ENCODE measurements at places on chromosomes 7 and 10.

DNA sequence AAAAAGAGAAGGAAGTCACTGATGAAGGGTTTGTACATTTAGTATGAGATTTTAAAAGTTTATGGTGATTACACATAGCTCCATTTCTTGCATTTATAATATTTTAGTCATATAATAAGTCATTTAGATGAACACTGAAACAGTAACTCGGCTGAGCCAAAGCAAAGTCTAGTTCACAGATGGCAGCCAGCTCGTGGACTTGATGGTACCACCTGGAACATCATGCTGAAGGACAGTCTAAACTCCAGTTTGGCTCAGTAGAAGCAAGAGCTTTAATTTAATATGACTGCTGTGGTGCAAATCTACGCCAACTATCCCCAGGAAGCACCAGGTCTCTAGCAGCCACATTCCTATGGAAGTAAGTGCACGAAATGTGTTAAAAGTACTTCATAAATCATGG, 16.4 kb downstream of the SRI start:
- DNase-seq = no peak

GRCh38 chr7:52269669-52270068, 765.8 kb upstream of the POM121L12 start:
- DNase-seq = no peak

GRCh38 chr7:4103352-4104091, 578.6 kb upstream of the FOXK1 start:
- DNase-seq = no peak

GRCh38 chr7:89887489-89887888, 266.8 kb upstream of the STEAP1 start:
- no peak for DNase-seq

GRCh38 chr10:94583124-94583523, 37.5 kb downstream of the HELLS start:
- DNase-seq = no peak

DNA sequence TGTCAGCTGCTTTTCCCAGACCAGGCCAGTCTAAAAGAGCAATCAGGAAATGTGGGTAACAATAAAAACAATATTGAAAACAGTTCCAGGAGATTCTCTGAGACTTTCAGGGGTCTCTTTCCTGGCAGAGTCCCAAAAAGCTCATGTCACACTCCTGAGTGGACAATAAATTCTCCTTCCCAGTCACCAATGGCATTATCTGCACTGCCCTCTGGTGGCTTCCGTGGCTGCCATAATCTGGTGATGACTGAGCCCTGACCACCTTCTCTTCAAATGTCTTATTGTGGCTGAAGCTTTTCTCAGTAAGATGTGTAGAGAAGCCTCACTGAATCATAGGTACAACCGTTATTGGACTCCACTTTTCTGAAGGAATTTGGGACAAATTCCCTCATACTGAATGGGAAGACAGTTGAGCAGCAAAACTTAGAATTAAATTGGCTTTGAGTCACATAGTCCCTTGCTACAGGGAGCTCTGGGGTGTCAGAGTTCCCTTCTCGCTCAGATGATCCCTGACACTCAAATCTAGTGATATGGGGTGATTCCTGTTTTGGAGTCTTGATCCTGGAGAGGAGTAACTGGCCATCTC, 24.4 kb upstream of the ASAH2 start:
- peak; percentile 7 for DNase-seq

DNA sequence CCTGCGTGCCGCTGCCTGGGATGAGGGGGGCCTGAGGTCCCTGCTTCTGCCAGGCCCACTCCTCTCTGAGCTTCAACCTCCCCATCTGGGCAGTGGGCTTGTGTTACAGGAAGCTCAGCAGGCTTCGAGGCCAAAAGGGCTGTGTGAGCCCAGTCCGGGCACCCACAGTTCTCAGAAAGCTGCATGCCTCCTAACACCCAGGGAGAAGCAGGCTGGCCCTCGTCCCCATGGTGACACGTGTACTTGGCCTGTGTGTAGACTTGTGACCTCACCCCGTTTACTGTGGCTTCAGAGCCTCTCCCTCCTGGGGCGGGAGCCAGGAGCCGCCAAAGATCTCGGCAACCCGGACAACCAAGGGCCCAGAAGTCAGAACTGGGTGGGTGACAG, 2.2 kb upstream of the GRIFIN start:
- DNase-seq = no peak

DNA sequence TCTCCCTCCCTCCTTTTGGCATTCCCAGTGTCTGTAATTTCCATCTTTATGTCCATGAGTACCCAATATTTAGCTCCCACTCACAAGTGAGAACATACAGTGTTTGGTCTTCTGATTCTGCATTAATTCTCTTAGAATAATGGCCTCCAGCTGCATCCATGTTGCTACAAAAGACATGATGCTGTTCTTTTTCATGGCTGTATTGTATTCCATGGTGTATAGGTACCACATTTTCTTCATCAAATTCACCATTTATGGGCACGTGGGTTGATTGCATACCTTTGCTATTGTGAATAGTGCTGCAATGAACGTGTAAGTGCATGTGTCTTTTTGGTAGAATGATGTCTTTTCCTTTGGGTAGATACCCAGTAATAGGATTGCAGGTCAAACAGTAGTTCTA, 576.8 kb downstream of the GALNT17 start:
- no peak for DNase-seq

DNA sequence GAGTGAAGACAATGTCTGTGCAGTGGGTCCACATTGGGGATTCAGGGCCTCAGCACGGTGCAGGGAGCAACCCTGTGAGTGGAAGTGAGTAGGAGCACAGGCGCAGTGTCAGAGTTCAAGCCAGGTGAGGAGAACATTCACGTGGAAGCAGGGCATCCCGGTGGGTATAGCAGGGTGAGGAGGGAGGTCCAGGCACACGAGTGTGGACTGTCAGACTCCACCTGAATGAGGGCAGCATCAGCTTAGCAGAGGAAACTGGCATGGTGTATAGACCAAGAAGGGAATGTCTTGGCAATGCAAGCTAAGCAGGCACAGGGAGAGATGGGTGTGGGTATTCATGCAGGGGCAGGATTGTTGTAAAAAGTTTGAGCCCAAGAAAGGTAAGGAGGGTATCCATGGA, 15.3 kb upstream of the LRRC72 start:
- DNase-seq = no peak

GRCh38 chr10:72785409-72785808, 93.5 kb downstream of the MCU start:
- no peak for DNase-seq

DNA sequence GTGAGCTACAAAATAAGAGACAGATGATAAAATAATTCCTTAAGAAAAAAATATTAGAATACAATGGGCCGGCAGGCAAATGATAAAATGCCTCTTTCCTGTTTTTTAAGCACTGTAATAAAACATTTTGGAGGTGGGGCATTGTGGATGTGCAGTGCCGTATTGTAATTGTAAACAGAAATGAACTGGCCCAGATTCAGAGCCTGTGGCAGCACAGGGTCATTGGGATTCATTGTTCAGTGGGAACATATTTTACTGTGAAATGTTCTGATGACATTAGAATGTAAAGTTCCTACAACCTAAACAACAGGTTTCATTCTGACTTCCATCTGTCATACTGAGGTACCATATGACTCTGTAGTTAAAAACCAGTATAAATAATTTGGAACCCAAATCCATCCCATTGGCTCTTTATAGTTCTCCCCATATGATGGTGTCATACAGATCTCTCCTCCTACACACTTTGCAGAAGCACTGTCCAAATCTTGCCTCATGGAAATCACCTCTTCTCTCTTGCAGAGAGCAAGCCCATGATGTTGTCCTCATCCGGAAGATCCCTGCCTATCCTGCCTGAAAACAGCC, 264.6 kb downstream of the WDR37 start:
- no peak for DNase-seq

GRCh38 chr10:91556691-91557566, 75.9 kb downstream of the PPP1R3C start:
- DNase-seq = no peak

DNA sequence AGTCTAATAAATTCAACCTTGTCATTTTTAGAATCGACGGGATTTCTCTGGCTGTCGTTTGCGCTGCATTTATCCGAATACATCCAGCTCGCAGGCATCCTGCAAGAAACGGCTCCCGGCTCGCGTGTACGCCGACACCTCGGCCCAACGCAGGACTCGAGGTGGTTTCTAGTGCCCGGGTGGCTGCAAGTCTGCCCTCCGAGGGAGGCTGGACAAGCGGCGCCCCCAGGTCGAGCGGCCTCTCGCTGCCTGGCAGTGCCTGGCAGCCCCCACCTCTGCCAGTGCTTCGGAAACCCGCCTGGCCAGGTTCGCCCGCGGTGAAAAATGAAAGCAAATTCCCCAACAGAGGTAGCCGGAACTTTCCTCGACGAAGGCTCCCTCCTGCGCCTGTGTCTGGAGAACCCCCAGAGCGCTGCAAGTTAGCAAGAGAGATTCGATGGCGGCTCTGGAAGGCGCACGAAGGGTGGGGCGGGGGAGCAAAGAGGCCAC, 5.7 kb upstream of the ZNF503 start:
- DNase-seq = no peak

GRCh38 chr10:126521399-126521798, 133.1 kb upstream of the ADAM12 start:
- DNase-seq = no peak

DNA sequence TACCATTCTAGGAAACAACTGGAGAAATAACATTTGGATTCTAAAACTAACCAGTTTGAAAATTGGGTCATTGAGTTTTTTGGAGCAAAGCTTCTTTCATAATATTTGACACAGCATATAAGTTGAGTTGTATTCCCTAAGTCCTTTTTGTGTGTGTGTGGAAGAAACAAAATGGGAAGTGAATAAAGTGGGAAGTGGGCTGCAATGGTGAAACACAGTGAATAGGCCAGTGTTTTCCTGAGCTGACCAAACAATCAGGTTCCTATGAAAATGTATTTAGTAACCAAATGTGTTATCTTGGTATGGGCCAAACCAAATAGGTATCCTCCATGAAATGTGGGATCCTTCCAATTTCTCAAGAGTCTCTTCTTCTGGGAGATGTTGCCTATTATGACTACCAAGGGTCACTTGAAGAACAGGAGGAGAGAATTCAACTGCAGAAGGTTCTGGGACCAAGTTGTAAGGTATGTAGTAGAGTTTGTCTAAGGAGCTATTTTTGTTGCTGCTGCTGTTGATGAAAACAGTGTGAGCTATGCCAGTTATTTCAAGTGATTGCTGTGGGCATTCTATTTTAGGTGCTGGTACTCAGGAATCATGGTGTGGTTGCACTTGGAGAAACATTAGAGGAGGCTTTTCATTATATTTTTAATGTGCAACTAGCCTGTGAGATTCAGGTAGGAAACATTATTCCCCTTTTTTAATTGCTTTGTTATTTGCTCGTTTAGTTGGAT, 88.3 kb upstream of the MXI1 start:
- DNase-seq = no peak

DNA sequence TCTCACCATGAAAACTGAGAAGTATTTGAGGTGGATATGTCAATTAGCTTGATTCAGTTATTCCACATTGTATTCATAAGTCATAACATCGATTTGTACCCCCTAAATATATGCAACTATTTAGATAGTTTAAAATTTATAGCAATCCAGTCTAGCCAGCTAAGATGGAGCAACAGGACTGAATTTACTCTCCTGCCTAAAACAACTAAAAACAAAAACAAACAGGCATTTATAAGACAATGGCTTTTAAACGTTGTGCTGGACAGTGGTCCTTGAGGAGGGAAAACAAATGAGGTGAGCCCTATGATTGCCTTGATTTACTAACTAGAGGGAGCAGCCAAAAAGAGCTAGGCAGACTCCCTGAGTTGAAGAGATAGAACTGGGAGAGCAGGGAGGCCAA, 814 bp upstream of the GPAM start:
- DNase-seq = no peak

DNA sequence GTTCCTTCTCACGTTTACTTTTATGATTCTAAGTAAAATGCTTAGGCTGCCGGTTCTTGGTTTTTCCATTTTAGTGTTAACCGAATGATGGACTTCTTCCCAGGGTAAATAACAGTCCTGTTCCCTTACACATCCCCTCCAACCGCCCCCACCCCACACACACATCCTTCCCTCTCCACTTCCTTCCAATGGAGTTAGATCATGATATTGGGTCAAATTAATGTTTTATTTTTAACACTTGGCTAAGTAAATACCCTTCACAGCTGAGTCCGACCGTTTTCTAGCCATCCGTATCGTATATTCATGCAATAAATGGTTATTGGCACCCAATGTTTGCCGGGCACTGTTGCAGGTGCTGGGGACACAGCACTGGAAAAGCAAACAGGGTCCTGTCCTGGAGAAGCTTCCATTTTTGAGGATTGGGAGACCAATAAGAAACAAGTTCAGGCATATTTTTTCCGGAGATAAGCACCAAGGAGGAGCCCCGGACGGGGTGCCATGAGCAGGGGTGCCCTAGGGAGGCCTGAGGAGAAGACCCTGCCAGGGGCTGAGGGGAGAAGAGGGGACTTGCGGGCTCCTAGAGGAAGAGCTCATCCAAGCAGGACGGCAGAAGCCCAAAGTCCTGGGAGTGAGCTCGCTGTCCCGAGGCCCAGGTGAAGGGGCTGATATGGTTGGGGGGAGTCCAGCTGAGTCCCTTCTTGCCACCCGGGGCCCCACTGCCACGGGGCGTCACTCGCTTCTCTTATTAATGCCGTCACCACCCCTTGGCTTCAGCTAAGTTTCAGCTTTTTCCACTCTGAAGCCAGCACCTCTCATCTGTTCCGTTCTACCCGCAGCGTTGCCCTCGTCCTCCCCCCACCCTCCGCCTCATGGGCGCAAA, 126.0 kb upstream of the RET start:
- no peak for DNase-seq

DNA sequence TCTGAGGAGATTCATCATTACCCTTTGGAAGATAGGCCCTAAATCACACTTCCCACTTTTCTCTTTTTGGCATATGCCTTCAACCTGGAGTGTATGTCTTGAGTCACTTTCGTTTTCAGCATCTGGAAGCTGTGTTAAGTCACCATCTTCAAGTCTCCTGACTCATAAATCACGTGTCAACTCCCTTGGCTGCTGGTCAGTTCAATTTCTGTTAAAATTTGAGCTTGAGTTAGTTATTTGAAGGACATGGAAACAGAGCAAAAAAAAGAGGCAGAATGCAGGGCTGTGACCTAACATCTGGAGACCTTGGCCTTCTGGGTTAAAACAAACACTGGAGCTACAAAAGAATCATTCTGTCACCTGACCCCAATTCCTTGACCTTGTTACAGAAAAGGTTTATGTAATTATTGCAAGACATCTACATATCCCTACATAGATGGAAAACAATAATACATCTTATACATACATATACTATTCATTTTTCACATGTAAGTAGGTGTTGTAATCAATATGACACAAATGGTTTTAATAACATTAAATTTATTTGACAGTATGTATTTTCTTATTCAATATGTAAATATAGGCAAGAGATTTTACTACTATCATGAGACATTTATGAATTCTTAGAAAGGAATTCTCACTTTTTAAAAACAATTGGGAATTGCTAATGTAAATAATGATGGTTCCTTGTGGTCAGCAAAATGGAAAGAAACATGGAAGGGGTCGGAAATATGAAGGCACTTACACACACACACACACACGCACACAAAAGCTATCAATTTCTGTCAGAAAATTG, 169.7 kb upstream of the PHYHIPL start:
- no peak for DNase-seq

GRCh38 chr10:117136391-117136975, 1.6 kb downstream of the VAX1 start:
- no peak for DNase-seq
